ENCODE measurements at places on chromosomes 5 and 9.

DNA sequence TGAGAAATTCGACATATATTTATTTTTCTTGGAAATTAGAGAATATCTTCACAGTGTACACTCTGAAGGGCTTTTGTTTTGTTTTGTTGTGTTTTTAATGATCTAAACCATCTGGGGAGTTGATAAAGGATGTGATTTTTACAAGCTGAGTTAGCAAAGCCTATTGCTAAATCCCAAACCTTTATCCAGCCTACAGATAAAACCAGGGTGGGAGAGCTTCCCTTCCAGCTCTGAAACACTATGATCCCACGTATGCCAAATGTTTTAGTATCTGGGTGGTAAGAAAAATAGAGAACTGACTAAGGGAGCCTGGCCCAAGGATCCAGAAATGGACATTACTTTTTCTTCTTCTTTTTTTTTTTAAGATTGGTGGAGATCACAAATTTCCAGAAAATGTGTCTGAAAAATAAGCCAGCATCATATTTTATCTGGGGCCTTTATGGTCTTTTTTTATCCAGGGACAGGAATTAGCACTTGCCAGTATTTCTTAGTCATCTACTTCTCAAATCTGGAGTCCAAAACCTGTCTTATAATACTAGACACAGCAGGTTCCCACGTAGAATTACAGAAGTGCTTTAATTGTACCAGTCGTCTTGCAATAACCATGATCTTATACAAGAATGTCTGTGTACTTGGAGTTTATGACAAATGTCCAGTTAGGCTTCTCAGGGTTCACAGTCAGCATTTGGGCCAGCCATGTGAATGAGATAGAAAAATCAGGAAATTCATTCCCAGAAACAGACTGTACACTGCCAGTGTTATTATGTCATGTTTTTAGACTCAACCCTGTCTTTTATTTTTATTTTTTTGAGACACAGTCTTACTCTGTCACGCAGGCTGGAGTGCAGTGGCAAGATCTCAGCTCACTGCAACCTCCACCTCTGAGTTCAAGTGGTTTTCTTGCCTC lies 290.8 kb upstream of the MPDZ start:
- no peak for DNase-seq

- no peak for DNase-seq
These were observed 117.7 kb downstream of the DOCK2 start for GRCh38 chr5:169754737-169755136.

DNA sequence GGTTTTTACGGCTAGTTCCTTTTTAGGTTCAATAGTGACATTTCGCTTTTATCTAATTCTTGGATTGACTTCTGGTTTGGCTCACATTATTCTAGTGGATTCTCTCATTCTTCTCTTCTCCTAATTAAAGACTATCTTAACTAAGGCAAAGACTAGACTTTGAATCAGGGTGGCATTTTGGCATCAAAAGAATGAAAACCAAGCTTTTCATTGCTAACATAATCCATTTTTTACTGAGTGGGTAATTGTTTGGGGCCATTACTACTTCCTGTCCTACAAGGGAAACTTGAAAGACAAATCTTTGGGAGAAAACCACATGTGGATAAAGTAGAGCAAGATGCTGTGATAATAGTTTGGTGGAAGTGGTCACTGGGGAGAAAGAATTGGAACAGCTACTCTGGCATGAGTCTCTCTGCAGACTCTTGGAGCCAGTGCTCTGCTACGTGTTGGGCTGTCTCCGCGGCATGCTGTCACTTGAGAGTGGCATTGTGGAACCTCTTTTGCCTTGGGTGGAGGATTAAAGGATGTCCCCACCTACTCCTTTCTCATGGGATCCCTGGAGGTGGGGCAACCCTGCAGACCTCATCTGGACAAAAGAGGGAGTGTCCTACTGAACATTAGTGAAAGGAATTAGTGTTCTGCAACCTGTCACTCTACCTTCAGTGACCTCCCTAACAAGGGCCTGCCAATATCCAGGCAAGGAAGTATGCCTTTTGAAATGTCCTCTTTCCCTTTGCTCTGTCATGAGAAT lies 280.4 kb downstream of the PSAT1 start:
- DNase-seq = no peak

- no peak for DNase-seq
These were observed 55.9 kb upstream of the IL6ST start for GRCh38 chr5:56050551-56051255.

DNA sequence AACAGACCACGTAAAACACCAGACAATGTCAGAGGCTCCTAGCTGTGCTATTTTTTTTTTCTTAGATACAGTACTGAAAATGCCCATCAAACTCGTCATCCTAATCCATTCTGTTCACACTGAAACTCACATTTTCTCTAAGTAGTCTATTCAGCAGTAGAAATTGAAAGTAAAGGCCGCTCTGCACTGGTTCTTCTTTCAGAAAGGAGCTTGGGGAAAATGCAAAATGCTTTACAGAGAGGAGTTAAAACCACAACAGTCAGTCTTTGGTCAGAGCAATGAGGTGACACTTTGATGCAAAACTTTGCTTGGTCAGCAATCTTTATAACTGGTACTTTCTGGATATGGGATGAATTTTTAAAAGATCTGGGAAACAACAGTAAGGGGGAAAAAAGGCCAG lies 43.8 kb upstream of the SUSD1 start:
- no peak for DNase-seq

- DNase-seq = no peak
These were observed 202.8 kb downstream of the MLLT3 start for GRCh38 chr9:20419533-20419932.

DNA sequence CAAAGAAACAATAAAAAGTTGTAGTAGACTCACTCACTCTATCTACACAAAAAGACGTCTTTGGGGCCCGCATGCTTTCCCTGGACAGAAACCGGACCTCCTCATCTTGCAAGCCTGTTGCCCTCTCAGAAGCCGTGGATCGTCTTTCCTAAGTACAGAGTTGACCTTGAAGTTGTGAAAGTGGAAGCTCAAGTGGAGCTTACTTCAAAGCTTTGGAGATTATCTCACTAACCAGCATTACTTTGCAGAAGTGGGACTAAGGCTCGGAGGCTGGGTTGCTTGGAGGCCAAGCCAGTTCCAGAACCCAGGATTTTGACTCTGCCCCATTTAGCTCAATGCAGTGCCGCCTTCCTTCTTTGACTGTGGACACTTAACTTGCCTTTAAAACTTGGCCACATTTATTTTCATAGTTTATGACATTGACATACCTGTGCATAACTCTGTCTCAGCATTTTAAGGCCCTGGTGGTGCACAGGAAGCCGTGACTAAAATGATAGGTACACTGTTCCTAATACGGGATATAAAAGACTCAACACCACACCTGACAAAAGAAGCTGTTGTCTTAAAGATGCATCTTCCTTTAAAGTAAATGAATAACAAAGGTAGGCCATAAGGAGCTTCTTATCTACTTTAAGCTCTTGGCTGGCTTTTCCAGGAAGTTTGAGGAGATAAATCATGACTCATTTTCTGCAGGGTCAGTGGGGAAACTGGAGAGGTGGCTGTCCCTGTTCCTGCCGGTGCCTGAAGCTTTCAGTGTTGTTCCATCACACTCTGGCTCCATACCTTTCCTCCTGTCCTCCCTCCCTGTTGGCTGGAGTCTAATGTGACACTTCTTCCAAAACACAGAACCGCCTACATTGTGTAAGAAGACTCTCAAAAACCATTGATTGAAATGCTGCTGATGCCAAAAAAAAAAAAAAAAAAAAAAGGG lies 10.7 kb downstream of the SLC25A25 start:
- no peak for DNase-seq

GRCh38 chr5:64632251-64632650 lies 58.1 kb upstream of the SHISAL2B start:
- peak; percentile 24 for DNase-seq

- no peak for DNase-seq
These were observed 22.3 kb upstream of the MIER3 start for GRCh38 chr5:56974241-56974640.

- no peak for DNase-seq
These were observed 143.4 kb downstream of the MTRR start for GRCh38 chr5:8012131-8012977.

GRCh38 chr5:10912435-10912834 lies 151.4 kb upstream of the DAP start:
- no peak for DNase-seq

GRCh38 chr9:37706290-37706689 lies 47.3 kb upstream of the TRMT10B start:
- DNase-seq = no peak

DNA sequence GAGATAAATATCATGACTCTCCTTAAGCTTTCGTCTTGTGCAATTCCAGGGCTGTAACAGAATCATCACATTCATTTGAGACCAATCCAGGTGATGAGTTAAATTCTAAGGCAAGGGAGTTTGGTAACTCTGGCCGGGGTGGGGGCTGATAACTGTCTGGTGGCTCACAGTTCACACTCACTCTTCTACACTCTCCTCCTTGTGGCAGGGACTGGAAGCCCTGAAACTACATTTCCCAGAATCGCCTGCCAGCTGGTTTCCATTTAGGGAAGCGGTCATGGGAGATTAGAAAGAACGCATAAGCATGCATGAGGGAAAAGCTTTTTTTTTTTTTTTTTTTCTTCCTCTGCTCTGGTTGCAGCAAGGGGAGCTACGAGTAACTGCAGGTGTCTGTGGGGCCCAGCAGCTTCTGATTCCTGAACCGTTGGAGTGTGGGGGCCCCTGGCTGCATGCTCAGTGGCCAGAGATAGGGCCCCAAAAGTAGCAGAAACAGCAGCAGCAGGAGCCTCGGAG lies 154.8 kb upstream of the TBC1D2 start:
- peak; percentile 31 for DNase-seq

DNA sequence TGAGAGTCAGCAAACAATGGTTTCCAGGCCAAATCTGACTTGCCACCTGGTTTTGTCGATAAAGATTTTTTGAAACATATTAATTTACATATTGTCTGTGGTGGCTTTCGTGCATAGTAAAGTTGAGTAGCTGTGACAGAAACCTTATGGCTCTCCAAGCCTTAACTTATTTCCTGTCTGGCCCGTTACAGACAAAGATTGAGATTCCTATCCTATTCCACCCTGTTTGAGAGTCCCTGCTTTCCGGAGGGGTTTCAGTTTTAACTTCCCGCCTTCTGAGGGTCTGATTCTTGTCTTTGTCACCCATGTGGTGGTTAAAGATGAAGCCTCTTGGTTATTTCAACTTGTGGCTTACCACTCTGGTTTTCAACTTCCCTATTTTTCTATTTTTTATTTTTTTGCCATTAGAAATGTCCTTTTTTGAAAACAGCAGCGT lies 11.4 kb downstream of the OTULIN start:
- DNase-seq = no peak

Measured in occipital lobe (tissue), 3 donors.